ENCODE measurements at places on chromosomes 1 and 21.

GRCh38 chr1:197770243-197770642, 5.0 kb downstream of the DENND1B start:
- DNase-seq = no peak

- DNase-seq = peak; percentile 72
These were observed at the start of gene TNFRSF18 for GRCh38 chr1:1206376-1206965. Gene TNFRSF18 (minus strand): TSS chr1:1206592. CDS start chr1:1206571, 21 bp downstream.

DNA sequence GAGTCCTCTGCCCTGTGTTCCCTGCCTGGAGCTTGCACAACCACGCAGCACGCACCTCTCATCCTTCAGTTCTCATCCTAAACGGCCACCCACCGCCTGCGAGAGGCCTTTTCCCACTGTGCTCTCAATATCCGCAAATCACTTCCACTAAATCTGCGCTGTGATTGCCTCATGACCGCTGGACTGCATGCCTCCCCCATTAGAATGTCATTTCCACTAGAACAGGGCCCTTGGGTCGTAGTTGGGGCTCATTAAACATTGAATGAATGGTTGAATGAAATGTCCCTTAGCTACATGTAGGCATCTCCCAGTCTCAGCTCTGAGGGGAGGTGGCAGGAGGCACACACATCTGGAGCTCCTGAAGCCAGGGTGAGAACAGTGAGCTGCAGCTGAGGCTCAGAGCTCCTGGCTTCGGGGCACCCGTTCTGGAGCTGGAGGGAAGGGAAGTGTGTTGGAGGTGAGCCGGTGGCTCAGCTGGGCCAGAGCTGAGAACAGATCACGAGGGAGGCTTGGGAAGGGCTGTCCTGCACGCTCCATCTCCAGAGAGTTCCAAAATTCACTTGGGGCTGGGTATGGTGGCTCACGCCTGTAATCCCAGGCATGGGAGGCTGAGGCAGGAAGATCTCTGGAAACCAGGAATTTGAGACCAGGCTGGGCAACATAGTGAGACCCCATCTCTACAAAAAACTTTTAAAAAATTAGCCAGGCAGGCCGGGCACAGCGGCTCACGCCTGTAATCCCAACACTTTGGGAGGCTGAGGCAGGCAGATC, 30.4 kb downstream of the TMEM201 start:
- no peak for DNase-seq

- DNase-seq = peak; percentile 19
These were observed 91.1 kb downstream of the TRIM11 start for GRCh38 chr1:228315484-228315944.

- DNase-seq = no peak
These were observed 110.6 kb downstream of the AKT3 start for GRCh38 chr1:243739335-243740003.

- DNase-seq = no peak
These were observed 39.5 kb downstream of the COQ8A start for GRCh38 chr1:226979517-226980121.

- no peak for DNase-seq
These were observed 7.6 kb upstream of the XKR8 start for GRCh38 chr1:27952147-27952546.

DNA sequence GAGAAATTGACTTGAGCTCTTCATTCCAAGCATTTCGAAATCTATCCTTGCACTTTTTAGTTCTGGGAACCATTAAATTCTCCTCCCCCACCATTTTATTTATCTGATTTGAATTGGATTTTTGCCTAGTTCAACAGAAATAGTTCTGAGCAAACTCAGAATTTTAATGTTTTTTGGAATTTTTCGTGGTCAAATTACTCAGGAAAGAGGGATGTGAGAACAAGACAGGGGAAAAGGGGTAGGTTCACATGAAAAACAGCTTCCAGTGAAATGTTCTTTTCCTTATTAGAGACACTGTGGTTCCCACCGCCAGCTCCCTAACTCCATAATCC, 5.7 kb upstream of the ZNF697 start:
- DNase-seq = no peak

DNA sequence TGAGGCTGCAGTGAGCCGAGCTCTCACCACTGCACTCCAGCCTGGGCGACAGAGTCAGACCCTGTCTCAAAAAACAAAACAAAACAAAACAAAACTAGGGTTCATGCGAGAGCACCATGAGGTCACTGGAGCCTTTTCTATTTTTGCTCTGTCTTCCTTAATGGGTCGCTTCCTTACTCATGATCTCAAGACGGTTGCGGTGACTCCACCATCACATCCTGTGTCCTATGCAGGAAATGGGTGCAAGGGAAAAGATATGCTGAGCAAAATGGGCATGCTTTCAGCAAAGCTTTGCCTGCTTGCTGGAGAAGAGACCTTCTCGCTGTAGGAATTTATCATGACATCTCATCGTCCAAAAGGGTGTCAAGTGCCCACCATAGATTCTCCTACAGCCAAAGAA, 36.4 kb downstream of the WNT9A start:
- DNase-seq = no peak

DNA sequence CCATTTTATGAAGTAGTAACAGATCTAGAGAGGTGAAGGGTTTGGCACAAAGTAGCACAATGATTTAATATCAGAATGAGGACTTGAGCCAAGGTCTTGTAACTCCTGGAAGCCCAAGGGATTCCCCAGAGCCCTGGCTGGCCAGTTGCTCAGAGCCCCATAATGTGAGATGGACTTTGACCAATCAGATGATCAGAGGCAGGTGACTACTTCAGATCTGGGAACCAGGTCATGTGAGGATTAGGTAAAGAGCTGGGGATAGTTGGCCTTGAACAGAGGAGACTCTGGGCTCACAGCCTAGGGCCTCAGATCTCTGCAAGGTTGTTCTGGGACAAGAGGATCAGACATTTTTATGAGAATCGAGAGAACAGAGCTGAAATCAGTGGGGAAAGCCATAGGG, 18.9 kb downstream of the SHISAL2A start:
- DNase-seq = no peak

- DNase-seq = no peak
These were observed 38.7 kb upstream of the PDC start for GRCh38 chr1:186499571-186499970.

DNA sequence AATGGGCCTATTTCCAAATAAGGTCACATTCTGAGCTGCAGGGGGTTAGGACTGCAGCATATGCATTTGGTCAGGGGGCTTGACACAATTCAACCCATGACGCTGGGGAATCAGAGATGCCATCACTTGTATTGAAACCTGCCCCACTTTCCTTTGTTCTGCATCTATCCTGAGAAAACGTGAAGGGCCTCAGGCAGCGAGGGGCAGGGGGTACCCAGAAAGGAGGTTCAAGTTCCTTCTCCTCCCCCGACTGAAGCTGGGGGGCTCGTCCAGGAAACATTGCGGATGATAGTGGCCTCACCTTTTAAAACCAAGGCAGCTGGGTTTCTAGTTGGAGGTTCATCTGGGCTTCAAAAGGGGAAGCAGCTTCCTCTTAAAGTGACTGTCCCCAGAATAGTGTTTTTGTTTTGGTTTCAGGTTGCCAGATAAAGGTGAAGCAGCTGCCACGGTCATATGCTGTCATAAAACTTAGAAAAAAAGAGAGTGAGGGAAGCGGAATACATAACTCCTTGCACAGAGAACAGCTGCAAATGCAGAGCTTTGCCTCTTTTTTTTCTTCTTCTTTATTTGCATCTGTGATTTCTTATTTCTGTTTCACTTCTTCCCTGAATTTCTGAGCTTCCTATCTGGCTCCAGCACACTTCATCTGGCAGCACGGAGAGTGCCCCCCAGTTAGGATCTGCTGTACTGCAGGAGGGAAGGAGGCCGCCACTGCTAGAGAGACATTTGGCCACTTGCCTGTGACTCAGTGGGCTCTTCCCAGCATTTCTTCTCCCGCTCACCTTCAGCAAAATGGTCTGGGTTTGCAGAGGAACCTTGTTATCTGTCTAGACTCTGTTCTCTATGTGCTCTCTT, 142.0 kb downstream of the AJAP1 start:
- no peak for DNase-seq

DNA sequence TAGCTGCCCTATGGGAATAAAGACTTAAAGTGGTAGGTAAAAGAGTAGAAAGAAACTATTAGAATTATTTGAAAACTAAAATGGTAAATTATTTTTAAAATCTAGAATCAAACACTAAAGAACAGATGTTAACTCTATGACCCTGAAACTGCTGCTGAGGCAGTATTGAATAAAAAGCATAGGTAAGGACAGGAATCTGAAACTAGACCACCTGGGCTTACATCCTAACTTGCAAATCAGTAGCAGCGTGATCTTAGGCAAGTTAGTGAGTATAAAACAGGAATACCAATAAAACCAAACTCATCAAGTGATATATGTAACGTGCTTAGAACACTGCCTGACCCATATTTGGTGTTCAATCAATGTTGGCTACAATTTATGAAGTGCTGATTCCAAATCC, 257.9 kb downstream of the VAV3 start:
- no peak for DNase-seq

DNA sequence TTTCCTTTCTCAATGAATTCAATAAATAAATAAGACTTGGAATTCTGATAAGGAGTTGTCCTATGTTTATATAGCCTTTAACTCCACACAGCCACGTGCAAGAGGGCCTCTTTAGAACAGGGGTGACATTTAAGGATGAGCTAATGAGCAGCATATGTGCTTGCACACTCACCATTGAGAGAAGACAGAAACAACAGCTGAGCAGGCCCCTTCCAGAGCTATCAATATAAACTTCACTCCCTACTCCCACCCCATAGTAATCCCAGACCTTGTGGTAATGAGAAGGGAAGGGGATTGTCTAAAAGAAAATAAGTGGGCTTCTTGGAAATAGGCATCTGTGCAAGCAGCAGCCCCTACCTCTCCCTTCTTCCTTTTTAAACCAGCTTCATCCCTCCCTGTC, 176.0 kb downstream of the SEC16B start:
- no peak for DNase-seq

DNA sequence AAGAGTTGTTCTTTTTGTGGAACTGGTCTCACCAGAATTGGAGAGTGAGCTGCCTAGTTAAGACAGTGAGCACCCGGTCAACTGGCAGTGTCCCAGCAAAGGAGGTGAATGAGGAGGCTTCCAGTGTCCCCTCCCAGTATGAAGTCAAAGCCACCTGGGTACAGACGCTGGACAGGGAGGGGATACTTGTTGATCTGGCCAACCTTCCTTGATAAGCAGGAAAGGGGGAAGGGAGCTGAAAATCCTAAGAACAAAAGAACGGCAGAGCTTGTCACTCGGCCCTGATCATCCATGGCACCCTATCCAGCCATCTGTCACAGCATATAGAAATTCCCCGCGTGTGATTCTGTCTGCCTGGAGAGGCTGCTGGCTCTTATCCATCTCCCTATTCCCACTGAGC, 91.5 kb downstream of the SSBP3 start:
- DNase-seq = no peak

- DNase-seq = no peak
These were observed 6.9 kb downstream of the MX2 start for GRCh38 chr21:41368735-41369104.

- no peak for DNase-seq
These were observed 136.6 kb upstream of the IVNS1ABP start for GRCh38 chr1:185453496-185454192.
